ENCODE measurements at places on chromosomes 12 and 14.

- DNase-seq, result no peak
Observed at GRCh38 chr12:46903058-46903457, 77.3 kb upstream of the SLC38A4 start.

DNA sequence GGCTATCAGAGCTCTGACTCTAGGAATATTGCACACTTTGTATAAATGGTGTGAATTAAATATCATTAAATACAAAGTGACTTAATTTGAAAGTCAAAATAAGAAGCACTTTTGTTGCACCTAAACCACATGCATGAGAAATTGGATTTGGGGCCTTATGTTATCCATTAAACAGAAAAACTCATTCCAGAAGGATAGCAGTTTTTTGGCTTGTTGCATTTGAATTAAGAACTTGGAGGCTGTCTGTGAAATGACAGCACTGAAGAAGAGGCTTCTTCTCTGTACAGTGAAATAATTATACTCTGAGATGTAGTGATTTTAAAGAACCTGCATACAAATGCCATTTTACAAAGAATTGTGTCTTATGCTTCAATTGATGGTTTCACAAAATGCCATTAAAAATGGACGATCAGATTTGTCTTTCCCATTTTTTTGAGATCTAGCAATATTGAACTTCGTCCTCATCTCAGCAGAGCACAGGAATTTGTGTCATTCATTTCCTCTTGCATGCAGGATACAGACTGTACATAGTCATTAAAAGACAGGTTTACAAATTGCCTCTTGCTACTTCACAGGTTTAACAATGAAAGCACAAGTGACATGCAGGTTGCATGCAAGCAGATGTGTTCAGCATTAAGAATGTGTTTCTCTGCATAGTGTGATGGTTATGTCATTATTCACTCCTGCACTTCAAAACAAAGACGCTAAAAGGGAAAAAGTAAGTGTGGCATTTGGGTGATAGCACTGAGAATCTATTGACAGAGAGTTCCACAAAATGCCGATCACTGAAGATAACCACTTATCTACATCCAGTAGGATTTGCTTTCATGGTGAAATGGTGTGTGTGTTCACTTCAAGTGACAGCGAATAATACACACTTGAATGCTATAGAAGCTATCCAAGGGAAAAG lies 35.9 kb upstream of the PYGL start:
- DNase-seq, result no peak

- no peak for DNase-seq
Observed at GRCh38 chr12:32457251-32458025, 58.1 kb downstream of the FGD4 start.

- peak; percentile 27 for DNase-seq
Observed at GRCh38 chr14:23352506-23353432, at the start of gene SLC22A17. TSS of gene SLC22A17 (minus strand) at chr14:23352887.

DNA sequence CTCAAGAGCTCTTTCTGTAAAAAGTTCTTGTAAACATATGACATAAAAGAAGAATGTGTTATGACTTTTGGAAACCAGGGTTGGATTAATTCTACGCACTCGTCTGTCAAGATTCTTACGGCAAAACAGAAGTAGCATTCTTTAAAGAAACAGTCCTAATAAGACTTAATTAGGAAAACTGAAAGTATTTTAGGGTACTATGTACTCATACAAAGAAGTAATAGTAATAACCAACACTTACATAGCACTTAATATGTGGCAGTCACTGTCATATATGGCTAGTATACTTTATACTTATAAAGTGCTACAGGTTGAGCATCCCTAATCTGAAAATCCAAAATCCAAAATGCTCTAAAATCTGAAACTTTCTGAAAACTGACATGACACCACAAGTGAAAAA lies 72.9 kb upstream of the ST8SIA1 start:
- DNase-seq, result peak; percentile 45

GRCh38 chr14:99067141-99067920 lies 204.7 kb downstream of the BCL11B start:
- no peak for DNase-seq

DNA sequence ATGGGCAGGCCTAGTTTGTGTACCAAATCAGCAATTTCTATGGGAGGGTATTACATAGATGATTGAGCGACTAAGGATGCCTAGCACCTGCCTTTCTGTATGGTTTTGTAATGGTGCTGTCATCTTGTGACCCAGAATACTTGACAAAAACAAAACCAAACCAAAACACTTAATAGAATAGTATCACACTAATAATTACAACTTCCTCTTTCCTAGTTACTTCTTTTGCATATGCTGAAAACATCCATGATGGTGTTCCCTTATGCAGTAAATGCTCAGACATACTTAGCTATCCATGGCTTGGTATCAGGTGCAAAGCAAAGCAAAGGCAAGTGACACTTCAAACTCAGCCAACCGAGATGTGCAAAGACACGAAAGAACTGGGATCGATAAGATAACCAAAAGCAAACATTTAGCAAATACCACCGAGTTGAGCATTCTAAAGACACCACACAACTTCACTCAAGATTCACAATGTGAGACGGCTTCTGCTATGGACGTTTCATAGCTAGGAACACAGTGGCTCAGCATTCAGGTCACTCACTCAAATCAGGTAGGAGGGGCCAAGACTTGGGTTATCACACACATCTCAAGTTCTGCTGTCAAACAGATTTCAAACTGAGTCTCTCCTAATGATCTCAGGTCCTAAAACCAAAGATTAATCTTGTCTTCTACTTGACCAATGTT lies 24.3 kb downstream of the PPP1CC start:
- DNase-seq, result no peak

- DNase-seq, result peak; percentile 63
Observed at GRCh38 chr12:563250-563781, 99.9 kb downstream of the NINJ2 start.

DNA sequence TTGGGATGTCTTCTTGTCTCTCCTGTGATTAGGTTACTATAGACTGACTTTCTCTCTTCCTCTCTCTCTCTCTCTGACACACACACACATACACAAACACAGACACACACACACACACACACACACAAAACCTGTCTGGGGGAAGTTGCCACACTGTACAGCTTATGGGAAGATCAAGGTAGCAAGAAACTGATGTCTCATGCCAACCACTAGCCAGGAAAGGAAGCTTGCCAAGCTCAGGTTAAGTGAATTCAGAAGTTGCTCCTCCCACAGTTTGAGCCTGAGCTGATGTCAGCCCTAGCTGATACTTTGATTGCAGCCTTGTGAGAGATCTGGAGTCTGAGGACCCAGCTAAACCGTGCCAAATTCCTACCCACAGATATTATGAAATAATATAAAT lies 67.1 kb downstream of the PPFIA2 start:
- DNase-seq, result no peak

- no peak for DNase-seq
Observed at GRCh38 chr14:51219473-51220448, 20.3 kb upstream of the TMX1 start.

- DNase-seq, result no peak
Observed at GRCh38 chr12:108690191-108690518, 41.2 kb downstream of the CORO1C start.

DNA sequence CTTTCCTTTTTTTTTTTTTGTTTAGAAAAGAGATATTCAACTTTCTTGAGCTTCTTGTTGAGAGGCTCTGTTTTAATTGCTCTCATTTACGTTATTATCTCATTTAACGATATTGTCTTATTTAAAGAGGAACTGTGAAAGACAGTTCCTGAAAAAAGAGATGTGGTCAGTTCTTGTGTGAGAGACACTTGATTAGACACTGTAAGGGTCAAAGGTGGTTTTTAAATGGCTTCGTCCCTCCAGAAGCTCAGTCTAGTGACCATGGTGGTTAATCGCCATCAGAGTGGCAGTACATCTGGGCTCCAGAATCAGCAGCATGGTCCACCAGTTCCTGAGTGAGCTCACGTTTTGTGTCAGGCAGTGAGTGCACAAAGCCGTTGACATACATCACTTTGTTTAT lies 57.9 kb upstream of the KCNA5 start:
- DNase-seq, result no peak

DNA sequence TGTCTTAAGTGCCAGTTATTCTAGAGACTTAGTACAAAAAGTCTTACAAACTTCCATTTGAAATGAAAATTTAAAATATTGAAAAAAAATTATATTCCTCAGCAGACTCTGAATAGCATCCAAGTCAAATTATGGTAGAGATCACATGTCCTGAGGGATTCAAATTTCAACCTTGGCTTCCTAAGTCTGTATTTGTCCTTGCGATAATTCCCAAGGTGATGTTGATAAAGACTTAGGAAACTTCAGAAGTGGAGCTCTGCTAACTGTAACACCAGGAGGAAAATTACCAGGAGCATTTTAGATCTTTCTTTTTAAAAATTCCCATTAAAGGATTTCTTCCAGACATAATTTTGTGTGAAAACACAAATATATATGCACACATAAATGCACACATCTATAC lies 178.3 kb downstream of the IPO8 start:
- DNase-seq, result no peak

- DNase-seq, result no peak
Observed at GRCh38 chr14:83988275-83988674, 1541.7 kb upstream of the FLRT2 start.

- DNase-seq, result no peak
Observed at GRCh38 chr14:80781972-80782367, 159.6 kb downstream of the CEP128 start.

- DNase-seq, result no peak
Observed at GRCh38 chr12:3362737-3363136, 128.3 kb upstream of the PRMT8 start.

DNA sequence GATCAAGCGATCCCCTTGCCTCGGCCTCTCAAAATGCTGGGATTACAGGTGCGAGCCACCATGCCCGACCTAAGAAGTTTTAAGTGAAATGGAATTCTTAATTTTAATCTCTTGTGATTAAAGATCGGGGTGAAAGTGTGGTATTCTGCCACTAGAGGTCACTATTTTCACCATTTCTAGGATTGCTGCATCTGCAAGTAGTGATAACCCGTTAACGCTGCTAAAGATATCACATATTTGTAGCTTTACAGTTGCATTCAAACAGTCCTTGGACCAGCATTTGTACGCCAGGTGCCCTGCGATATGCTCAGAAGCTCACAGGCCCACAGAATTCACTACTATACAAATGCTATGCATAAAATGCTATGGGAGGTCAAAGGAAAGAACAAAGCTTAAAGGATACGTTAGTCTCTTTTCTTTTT lies 19.3 kb downstream of the CCDC62 start:
- DNase-seq, result peak; percentile 58

DNA sequence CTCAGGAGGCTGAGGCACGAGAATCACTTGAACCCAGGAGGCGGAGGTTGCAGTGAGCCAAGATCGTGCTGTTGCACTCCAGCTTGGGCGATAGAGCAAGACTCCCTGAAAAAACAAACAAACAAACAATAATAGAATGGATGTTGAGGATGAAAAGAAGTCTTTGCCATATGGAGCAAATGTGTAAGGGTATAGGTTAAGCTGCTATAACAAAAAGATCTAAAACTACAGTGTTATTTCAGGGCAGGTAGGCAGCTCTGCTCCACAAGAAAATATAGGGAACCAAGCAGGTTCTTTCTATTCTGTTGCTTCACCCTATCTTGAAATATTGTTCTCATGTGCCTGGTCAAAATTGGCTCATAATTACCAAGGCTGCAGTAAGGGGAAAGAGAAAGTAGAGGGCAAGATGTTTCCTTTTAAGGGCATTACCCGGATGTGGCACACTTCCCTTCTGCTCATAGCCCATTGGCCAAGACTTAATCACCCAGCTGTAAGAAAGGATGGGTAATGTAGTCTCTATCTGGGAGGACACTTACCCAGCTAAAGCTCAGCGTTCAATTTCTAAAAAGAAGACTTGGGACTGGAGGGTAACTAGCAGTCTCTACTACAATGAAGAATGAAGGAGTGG lies 23.5 kb downstream of the SDSL start:
- no peak for DNase-seq

- no peak for DNase-seq
Observed at GRCh38 chr12:116404913-116405611, 127.6 kb upstream of the MED13L start.

GRCh38 chr12:53107122-53107521 lies 3.8 kb downstream of the SOAT2 start:
- DNase-seq, result no peak

GRCh38 chr14:85686908-85687307 lies 157.0 kb downstream of the FLRT2 start:
- DNase-seq, result no peak

GRCh38 chr14:50388256-50388931 lies 8.3 kb downstream of the CDKL1 start:
- DNase-seq, result no peak

- DNase-seq, result no peak
Observed at GRCh38 chr12:64061868-64062375, 160.2 kb downstream of the KICS2 start.

DNA sequence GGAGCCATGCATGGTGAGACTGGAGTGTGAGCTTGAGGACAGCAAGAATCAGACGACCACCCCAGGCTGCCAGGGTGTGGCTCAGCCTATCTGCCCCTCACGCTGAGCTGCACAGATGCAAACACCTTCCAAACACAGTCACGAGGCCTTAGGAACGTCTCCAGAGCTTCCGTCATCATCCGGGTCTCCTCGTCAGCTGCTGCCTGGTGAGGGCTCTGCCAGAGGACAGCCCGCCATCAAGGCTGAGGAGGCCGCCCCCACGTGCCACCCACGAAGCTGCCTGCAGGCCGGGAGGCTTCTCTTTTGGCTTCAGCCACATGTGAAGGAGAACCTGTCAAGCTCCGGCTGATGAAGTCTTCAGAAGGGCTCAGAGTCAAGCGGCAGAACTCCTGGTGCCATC lies 13.4 kb downstream of the DDX51 start:
- DNase-seq, result no peak

DNA sequence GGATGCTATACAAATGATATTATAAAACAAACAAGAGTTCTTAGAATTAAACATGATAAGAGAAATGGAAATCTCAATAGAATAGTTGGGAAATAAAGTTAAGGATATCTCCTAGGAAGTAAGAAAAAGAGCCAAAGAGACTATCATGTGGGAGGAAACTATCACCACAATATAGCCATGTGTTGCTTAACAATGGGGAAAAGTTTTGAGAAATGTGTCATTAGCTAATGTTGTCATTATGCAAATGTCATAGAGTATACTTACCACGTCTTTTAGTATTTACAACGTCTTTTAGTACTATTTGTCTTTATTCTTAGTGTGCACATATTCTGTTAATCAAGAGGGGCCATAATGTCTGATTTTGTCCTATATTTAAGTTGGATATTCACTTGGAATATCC lies 58.7 kb downstream of the ZNF641 start:
- DNase-seq, result no peak

- DNase-seq, result peak; percentile 78
Observed at GRCh38 chr14:75559451-75560222, 18.8 kb upstream of the FLVCR2 start.
